ENCODE measurements at places on chromosomes 7 and 10.

GRCh38 chr7:108073305-108074070 lies 56.7 kb downstream of the LAMB4 start:
- H3K27ac ChIP-seq: no peak overlapping the region
- H3K27me3 ChIP-seq: no peaks in the 10 kb centered on the region
- no peaks in the 10 kb centered on the region for H3K36me3 ChIP-seq
- H3K4me3 ChIP-seq: no peak overlapping the region
- no peak for DNase-seq
- H3K4me1 ChIP-seq: no peaks in the 10 kb centered on the region

DNA sequence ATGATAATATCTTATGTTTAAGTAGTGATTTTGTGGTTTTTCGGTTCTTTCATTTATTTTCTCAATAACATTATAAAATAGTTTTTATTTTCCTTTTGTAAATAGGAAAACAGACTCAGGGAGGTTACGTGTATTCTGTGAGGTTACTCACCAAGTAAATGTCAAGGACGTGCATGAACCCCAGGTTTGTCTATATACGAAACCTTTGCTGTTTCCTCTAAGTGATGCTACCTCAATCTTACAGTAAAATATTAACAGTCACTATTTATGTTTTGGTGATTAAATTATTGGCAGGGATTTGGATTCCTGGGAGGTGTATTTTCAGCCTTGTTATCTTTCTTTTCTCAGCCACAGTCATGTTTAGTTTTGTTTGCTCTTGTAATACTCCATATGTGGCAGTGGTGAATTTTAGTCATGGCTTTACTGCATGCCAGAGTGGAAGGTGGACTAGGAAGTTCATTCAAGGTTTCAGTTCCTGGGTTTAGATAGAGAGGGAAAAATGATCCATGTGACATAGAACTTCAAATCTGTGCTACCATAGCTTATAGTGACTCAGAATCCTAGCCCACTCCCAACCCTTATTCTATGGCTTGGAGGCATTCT lies 139.9 kb downstream of the ARL4A start:
- DNase-seq: no peak
- no peak overlapping the region for H3K4me3 ChIP-seq

DNA sequence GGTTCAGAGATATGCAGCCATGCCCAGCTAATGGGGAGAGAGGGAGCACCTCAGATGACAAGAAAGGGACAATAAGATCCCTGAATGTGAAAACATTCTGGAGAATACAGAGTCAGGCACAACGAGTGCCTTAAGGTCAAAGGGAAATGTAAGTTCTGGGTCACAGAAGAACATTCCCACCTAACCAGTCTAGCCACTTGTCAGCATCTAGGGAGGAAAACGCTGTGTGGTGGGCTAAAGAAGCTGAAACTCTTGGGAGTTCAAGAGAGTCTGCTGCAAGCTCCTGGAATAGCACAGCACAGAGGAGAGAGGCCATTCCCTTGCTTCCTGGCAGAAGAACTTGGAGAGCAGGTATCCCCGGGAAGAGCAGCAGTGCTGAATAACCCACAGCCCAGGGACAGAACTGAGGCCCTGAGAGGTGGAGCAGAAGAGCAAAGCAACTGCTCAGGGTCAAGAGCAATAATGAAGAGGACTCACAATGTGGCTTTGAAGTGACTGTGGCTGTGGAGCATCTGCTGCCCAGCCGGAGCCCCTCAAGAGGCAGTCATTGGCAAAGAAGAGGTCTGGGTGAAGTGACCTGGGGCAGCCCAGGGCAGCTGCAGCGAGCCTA lies 182.3 kb downstream of the NPSR1 start:
- H3K4me3 ChIP-seq: no peak overlapping the region
- no peaks in the 10 kb centered on the region for H3K36me3 ChIP-seq
- no peaks in the 10 kb centered on the region for H3K4me1 ChIP-seq
- H3K27me3 ChIP-seq: no peaks in the 10 kb centered on the region

GRCh38 chr7:94030634-94031033 lies 26.5 kb upstream of the BET1 start:
- H3K27ac ChIP-seq: no peak overlapping the region
- H3K4me1 ChIP-seq: no peaks in the 10 kb centered on the region
- H3K27me3 ChIP-seq: no peaks in the 10 kb centered on the region
- no peaks in the 10 kb centered on the region for H3K36me3 ChIP-seq
- H3K4me3 ChIP-seq: no peak overlapping the region

- H3K4me3 ChIP-seq: no peak overlapping the region
- H3K36me3 ChIP-seq: no peaks in the 10 kb centered on the region
- no peak overlapping the region for H3K27ac ChIP-seq
- no peaks in the 10 kb centered on the region for H3K4me1 ChIP-seq
Measured at GRCh38 chr10:35712486-35712885, 70.4 kb upstream of the FZD8 start.

- H3K4me1 ChIP-seq: peaks cover 29% of the 10 kb centered on the region
- H3K27me3 ChIP-seq: no peaks in the 10 kb centered on the region
- no peak for DNase-seq
- peak overlapping the region; percentile 64 for H3K27ac ChIP-seq
- peak overlapping the region; percentile 51 for H3K4me3 ChIP-seq
Measured at GRCh38 chr10:110923856-110924493, 4.6 kb downstream of the SHOC2 start.

- H3K27me3 ChIP-seq: no peaks in the 10 kb centered on the region
- no peak for DNase-seq
- no peaks in the 10 kb centered on the region for H3K4me1 ChIP-seq
- H3K36me3 ChIP-seq: peaks cover 25% of the 10 kb centered on the region
- H3K27ac ChIP-seq: no peak overlapping the region
Measured at GRCh38 chr10:32922170-32922569, 35.9 kb downstream of the ITGB1 start.

DNA sequence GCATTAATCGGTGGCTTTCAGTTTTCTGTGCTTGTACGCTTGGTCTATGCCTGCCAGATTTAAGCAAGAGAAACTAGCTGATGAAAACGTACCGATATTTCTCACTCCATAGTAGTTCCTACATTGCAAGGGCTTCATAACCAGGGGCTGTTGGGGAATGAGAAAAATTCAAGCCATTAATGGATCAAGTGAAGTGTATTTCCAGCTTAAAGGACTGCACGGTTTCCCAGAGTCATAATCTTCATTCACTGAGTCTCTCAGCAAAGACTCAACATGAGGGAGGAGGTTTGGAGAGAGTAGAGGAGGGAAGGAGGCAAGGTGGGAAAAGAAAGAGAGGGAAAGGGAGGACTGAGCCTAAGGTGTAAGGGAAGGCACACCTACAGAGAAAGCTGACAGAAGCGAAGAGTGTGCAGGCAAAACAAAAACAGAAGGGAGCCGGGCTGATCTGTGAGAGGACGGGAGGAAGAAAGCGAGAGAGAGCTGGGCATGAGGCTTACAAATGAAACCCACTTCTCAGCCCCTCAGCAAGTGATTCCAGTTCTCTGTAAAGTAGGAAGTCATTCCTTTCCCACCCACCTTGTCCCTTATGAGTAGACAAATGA lies 625 bp downstream of the GIMAP2 start:
- H3K4me1 ChIP-seq: peaks cover 7% of the 10 kb centered on the region
- H3K27me3 ChIP-seq: no peaks in the 10 kb centered on the region

DNA sequence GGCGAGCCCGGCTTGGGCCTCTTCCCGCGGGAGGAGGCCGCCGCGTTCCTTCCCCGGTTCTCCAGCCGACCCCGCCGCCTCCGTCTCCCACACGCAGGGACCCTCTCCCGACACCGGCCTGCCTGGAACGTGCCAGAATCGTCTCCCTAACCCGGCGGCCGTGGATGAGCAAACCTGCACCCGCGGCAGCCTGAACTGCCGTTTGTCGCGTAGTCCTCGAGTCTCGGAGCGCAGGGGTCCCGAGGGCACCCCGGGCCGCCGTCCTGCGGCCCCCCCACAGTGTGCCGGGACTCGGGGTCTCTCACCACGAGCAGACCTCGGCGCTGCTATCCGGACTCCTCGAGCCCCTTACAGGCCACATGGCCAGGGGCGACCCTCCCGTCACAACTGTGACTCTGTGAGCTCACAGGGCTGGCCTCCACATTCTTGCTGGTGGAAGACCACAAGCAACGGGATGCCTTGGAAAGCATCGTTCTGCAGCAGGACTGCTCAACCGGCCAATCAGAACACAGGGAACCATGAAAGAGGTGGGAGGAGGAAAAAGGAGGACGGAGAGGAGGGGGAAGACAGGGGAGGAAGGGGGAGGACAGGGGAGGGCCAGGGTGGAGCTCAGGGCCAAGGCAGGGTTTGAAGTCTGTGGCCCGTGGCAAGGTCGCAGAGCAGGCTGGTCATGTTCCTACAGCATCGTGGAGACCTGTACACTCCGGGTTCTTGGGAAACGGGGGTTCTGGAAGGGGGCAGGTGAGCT lies 276.9 kb downstream of the DNAJB6 start:
- H3K27me3 ChIP-seq: no peaks in the 10 kb centered on the region
- no peak overlapping the region for H3K27ac ChIP-seq
- H3K4me1 ChIP-seq: no peaks in the 10 kb centered on the region
- no peak for DNase-seq
- no peak overlapping the region for H3K4me3 ChIP-seq

GRCh38 chr7:81245353-81245752 lies 326.5 kb upstream of the SEMA3C start:
- DNase-seq: no peak
- H3K27me3 ChIP-seq: no peaks in the 10 kb centered on the region
- no peaks in the 10 kb centered on the region for H3K4me1 ChIP-seq
- H3K36me3 ChIP-seq: no peaks in the 10 kb centered on the region
- no peak overlapping the region for H3K27ac ChIP-seq
- H3K4me3 ChIP-seq: no peak overlapping the region

GRCh38 chr10:124592101-124592500 lies 130.5 kb downstream of the LHPP start:
- H3K36me3 ChIP-seq: no peaks in the 10 kb centered on the region
- no peak overlapping the region for H3K27ac ChIP-seq
- DNase-seq: no peak
- peaks cover 5% of the 10 kb centered on the region for H3K4me1 ChIP-seq

DNA sequence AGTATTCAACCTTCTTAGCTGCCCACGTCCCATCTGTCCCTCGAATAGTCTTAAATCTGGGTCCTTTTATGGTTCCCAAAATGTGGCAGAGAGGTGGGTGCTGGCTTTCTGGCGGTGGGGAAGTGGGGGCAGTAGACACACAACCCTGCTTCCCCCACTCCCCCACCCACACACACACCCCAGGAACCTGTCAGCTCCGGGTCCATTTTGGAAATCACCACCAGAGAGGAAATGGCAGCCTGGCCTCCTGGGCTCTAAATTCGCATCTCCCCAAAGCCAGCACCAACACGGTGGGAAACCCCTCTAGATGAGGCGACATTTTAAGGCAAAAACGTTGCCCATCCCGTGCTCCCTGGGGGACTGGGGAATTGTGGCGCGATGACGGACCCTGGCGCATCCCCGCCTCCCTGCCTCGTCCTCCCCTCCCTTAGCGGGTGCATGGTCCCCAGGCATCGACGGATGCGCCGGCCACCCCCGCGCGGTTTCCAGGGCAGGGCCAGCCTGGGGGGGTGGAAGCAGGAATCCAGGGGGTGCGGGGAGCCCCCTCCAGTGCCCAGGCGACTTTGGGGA lies 702 bp downstream of the TMEM130 start:
- no peaks in the 10 kb centered on the region for H3K36me3 ChIP-seq
- H3K27me3 ChIP-seq: peaks cover 13% of the 10 kb centered on the region
- 0 out of 2 replicates have a peak, but pooled peaks cover 8% of the 10 kb centered on the region for H3K4me1 ChIP-seq
- no peak for DNase-seq

GRCh38 chr7:15821484-15822427 lies 135.3 kb upstream of the MEOX2 start:
- no peaks in the 10 kb centered on the region for H3K36me3 ChIP-seq
- no peak for DNase-seq
- H3K27ac ChIP-seq: no peak overlapping the region
- H3K27me3 ChIP-seq: no peaks in the 10 kb centered on the region
- no peak overlapping the region for H3K4me3 ChIP-seq

DNA sequence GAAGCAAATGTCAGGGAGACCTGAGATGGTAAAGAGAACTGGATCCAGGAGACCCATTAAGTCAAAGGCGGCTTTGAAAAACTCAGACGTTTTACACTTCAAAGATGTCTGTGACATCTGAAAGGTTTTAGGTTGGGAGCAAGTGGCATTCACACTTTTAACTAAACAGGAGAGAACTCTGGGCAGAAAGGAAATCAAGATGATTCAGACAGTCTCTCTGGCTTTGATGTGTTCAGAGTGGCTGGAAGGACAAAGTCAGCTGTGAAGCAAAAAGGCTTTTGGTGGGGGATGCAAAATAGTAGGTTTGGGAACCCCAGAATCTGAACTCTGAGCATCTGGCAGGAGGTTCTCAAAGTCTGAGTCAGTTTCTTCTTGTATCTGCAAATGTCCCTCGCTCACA lies 66.6 kb downstream of the PRKCQ start:
- H3K4me3 ChIP-seq: no peak overlapping the region
- no peaks in the 10 kb centered on the region for H3K36me3 ChIP-seq
- H3K27ac ChIP-seq: no peak overlapping the region
- H3K4me1 ChIP-seq: no peaks in the 10 kb centered on the region

DNA sequence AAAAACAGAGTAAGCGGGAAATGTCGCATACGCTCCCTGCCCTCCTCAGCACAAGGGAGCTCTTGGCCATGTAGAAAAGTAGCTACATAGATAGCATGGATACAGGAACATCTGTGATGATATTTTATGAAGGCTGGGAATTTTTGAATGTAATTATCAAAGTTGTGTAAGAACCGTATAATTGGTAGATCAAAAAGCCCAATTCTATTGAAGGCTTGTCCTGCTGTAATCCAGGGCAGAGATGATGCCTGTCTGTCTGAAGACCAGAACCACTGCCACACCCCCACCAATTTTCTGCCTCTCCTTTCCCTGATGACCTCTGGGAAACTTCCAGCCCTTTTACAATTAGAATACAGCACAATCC lies 51.4 kb downstream of the ZRANB1 start:
- DNase-seq: no peak
- H3K27me3 ChIP-seq: no peaks in the 10 kb centered on the region
- H3K27ac ChIP-seq: no peak overlapping the region
- H3K4me3 ChIP-seq: no peak overlapping the region
- no peaks in the 10 kb centered on the region for H3K36me3 ChIP-seq

DNA sequence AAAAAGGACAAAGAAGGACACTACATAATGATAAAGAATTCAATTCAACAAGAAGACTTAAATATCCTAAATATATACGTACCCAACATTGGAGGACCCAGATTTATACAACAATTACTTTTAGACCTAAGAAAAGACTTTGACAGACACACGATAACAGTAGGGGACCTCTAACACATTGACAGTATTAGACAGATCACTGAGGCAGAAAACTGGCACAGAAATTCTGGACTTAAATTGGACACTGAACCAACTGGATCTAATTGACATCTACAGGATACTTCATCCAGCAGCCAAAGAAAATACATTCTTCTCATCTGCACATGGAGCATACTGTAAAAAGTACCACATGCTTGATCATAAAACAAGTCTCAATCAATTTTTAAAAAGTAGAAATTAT lies 103.8 kb downstream of the DGKI start:
- H3K27ac ChIP-seq: no peak overlapping the region
- no peak overlapping the region for H3K4me3 ChIP-seq
- no peaks in the 10 kb centered on the region for H3K4me1 ChIP-seq

DNA sequence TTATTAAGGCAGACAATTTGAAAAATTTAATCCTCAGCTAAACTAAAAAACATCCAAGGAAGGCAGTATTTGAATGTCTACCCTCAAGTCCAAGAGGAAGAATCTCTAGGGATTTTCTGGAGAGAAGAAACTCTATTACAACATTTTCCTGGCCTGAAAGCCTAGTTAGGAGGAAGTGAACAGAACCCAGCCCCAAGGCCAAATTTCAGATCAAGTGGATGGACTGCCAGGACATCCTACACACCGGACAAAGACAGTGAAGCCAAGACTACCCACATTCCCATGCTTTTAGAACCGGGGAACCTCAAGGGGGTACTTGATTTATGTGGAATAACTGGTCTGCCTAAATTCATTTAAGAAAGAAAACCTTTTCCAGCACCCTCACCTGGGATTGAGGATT lies 108.9 kb upstream of the MEOX2 start:
- H3K4me1 ChIP-seq: no peaks in the 10 kb centered on the region
- no peaks in the 10 kb centered on the region for H3K36me3 ChIP-seq
- no peak overlapping the region for H3K4me3 ChIP-seq
- no peak for DNase-seq
- no peak overlapping the region for H3K27ac ChIP-seq

All from GM12878 (cell line).